ENCODE measurements at places on chromosomes 2 and 18.

- peak; percentile 31 for DNase-seq
Measured at GRCh38 chr2:13230221-13230620, 513.5 kb downstream of the TRIB2 start.

- DNase-seq, result no peak
Measured at GRCh38 chr2:26752656-26753055, 11.4 kb upstream of the SLC35F6 start.

DNA sequence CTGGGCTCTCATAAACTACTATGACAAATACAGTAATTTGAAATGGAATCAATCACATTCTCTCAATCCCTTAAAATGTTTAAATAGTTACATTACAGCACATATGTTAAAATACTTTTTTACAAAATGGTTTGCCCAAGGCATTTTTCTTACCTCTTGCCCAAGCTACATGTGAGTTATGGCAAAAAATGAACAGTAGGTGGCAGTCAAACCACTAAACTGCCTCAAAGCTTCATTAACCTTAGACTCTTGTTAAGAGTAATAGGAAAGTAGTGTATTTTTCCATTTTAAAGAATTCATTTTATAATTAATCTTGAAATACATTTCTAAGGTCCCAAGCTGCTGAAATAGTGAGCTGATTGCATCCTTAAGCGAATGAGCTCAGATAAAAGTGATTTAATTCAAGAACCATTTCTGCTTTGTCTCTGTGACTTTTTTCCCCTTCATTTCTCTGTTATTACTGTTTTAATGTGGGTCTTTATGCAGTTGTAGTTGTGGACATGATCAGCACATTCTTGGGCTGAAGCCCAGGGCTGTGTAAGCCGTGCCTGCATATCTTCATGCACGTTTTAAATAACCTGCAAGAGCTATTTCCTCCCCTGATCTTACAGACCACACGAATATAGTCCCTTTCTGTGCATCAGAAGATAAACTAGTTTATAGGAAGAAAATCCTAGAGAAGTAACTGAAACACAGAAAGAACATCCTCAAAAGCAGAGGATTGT is 311.8 kb downstream of the LNPK start:
- peak; percentile 75 for DNase-seq

- DNase-seq, result peak; percentile 28
Measured at GRCh38 chr2:68044099-68044498, 18.7 kb downstream of the C1D start.

DNA sequence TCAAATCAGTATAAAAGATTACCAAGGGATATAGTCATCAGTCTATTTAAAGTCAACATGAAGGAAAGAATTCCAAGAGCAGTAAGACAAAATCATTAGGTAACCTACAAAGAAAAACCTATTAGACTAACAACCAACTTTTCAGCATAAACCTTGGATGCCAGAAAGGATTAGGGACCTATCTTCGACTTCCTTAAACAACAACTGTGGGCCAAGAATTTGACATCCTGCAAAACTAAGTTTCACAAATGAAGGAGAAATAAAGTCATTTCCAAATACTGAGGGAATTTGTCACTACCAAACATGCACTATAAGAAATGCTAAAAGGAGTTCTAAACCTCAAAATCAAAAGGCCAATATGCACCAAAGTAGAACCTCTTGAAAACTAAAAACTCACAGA is 147.9 kb upstream of the TFPI start:
- no peak for DNase-seq
